ENCODE measurements at places on chromosomes 7 and 10.

GRCh38 chr7:128076196-128076795 lies 45.1 kb upstream of the LRRC4 start:
- no peak for DNase-seq

DNA sequence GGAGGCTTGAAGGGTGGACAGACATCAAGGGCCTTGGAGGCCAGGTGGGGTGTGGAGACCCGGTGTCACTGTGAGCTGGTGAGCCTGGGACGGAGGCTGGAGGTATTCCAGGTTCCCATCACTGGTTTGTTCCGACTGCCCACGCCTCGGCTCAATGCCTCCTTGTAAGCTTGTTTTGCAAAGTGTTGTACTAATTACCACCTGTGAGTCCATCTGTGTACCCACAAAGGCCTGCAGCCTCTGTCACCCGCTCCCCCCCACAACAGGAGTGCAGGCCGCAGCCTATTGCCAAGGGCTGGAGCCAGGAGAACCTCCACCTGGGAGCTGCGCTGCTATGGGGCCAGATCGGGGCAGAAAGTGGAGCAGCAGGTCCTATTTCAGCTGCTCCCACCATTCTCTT lies 521.8 kb upstream of the DPP6 start:
- no peak for DNase-seq

- DNase-seq: no peak
Measured at GRCh38 chr7:79828866-79829265, 305.8 kb upstream of the GNAI1 start.

DNA sequence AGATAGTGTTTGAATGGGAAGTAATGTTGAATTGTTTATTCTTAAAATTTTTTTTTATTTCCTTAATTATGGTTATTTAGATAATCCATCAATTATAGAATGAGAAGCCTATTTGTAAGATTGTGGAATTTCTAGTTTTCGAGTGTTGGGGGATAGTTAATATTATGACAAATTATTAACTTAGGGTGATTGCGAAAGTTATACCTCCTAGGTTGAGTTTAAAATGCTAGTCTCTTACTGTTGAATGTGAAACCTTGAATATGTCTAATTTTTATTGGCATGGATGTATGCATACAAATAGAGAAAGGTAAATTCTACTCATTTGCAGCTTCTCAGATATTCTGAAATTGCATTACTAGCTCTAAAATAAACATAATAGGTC lies 43.2 kb downstream of the BICC1 start:
- DNase-seq: no peak

GRCh38 chr7:21941611-21942141 lies 4.0 kb downstream of the CDCA7L start:
- DNase-seq: peak; percentile 69

DNA sequence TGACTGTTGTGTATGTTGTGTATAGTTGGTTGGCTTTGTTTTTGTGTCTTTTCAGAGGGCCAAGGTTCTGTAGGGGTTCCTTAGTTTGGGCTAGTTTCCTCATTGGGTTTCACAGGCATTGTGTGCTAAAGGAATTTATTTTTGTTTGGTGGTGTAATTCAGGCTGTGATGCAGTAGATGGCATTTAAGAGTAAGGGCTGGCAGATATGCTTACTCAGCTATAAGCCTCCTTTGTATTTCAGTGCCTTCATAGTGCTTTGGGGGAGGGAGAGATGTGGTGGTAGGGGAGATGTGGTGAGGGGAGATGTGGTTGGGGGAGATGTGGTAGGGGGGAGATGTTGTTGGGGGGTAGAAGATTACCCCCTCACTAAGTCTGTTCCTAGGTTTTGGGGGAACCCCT lies 91.7 kb downstream of the SLC25A40 start:
- DNase-seq: no peak

- DNase-seq: peak; percentile 91
Measured at GRCh38 chr7:105277341-105277740, 111.4 kb downstream of the SRPK2 start.

- no peak for DNase-seq
Measured at GRCh38 chr7:10316488-10316887, 657.2 kb upstream of the PHF14 start.

GRCh38 chr10:47076949-47077361 lies 165.7 kb downstream of the PTPN20 start:
- no peak for DNase-seq

DNA sequence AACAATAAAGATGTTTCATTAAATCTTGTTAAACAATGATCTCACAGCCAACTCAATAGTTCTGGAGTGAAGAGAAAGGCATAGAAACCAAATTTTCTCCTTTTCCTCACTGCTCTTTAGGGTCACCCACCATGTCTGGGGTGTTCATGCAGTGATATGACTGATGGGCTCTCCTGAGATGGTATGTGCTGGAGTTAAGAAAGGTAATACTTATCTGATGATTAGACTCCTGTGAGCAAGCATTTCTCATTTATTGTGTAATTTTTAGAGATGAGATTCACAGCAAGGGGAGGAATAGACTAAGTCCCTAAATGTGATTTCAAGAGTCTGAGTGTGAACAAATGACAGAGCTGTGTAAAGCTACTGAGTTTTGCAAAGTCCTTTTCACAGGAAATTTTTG lies 1361.3 kb upstream of the CELF2 start:
- DNase-seq: no peak

- DNase-seq: no peak
Measured at GRCh38 chr7:41879403-41879802, 176.5 kb upstream of the INHBA start.

DNA sequence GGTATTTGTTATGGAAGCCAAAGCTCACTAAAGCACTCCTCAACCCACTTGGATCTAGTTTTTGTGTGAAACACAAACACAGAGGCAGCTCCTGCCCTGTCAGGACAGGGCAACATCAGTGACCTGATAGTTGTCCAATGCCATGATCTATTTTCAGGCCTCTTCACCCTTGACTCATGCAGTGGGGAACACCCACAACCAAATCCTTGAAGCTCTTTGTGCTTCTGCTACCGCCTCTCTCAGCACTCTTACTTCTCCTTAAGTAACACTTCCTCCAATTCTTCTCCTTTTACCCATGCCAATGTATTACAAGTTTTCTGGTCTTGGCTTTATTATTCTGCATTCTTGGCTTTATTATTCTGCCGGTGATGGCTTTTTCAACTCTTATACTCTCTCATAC lies 425.3 kb downstream of the INHBA start:
- DNase-seq: no peak

DNA sequence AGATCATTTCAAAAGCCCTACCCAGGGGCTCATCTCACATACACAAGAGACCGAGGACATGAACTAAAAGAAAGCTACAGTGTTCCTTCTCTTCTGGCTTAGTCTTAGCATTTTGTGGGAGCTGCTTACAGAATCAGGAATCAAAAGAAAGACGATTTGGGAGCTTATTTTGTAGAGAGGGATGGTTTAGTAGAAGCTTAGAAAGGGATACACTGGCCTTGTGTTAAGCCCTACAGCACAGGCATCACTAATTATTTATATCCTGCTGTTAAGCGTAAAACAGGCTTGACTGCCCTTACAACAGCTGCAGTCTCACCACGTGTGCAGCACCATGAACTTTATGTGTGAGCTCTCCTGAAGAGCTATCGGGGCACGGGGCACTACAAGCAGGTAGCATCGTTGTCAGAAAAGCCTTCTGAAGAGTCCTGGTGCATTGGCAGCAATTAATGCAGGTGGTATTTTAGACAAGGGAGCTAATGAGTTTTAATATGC lies 798.3 kb downstream of the NXPH1 start:
- DNase-seq: no peak

DNA sequence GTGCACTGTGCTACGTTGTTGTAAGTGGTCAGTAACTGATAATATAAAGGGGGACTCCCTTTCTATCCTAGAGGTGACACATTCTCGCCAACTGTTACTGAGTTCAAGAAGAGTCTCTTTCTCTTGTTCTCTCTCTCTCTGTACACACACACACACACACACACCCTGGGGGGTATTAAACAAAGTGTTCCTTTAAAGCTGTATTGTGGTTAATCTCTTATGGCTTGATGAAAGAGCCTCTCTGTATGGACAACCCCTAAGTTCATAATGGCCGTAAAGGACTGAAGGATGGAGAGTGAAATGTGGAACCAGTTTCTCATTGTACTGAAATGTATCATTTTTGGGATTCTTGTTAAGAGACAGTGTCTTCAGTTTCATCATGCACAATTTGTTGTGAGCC lies 145.2 kb upstream of the BMPER start:
- DNase-seq: no peak

GRCh38 chr7:2082139-2082998 lies 150.4 kb downstream of the MAD1L1 start:
- no peak for DNase-seq

DNA sequence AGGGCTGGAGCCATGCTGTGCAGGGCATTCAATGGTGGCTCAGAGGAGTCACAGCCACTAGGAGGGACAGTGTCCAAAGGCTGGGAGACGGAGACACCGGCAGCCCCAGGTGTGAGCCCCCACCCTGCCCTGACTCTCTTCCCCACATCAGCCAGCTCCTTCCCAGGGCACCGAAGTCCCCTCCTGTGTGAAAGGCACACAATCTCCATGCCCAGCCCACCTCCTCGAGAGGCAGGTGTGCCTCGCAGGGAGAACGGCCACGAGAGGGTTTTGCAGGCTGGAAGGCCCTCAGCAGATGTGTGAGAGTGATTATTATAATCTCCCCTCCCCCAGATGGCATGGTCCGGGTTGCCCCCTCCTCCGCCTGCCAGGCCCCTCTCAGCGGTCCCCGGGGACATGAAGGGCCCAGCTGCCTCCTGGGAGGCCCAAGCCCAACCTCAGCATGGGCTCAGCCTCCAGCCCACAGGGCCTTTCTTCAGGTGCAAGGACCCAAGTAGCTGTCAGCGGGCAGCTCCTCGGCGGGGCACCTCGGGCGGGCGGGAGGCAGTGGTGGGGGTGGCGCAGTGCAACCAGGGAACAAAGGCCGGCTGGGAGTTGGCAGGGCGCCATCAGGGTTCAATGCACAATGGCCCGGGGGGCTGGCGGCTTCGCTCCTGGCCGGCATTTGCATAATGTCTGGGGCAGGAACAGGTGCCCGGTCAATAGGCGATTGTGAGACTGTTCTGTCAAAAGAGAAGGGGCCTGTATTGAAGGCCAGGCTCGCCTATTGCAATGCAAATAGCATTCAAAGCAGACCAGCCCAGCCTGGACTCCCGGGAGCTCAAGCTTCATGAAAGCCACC lies 155.3 kb upstream of the ZMIZ1 start:
- no peak for DNase-seq

DNA sequence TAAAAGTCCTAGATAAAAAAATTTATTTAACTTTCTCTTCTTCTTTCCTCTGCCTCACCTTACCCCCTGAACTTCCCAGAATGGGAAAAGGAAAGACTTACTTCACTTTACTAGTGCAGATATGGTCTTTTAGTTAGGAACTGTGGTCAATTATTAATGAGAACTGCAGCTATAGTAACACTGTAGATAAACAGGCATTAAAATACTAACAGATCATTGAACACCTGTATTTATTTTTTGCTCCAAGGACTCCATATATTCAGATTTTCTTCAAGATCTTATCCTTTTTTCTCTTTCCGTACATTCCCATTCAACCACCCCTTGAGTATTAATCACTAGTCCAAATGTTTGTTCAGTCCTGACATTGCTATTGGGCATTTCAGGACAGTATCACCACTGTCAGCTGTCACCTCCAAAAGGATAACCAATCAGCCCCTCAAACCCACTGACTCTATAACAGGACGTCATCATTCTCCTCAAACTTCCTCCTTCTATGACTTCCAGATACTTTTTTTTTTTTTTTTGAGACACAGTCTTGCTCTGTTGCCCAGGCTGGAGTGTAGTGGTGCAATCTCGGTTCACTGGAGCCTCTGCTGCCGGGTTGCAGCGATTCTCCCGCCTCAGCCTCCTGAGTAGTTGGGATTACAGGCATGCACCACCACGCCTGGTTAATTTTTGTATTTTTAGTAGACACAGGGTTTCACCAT lies 4.2 kb downstream of the CPVL start:
- DNase-seq: no peak

GRCh38 chr10:110285501-110285900 lies 19.2 kb downstream of the SMNDC1 start:
- DNase-seq: no peak

GRCh38 chr7:80070391-80070790 lies 64.2 kb upstream of the GNAI1 start:
- no peak for DNase-seq

GRCh38 chr7:11313801-11314200 lies 340.1 kb downstream of the PHF14 start:
- no peak for DNase-seq

GRCh38 chr10:92719991-92720830 lies 30.5 kb downstream of the HHEX start:
- no peak for DNase-seq

DNA sequence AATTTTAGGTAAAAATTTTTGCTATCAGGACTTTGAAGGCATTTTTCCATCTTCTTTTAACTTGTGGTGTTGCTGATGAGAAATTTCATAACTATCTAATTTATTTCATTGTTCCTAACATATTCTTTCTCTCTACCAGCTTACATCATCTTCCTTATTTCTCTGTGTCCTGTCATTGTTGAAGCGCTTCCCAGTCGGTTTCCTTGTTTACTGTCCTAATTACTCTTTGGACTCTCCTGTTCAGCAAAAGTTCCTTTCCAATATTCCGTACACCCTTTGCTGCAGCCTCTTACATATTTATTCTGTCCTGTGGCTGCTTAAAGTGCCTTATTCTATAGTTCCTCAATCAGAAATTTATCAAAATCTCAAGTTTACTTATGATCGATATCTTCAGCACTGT lies 609.0 kb upstream of the FZD8 start:
- DNase-seq: no peak

DNA sequence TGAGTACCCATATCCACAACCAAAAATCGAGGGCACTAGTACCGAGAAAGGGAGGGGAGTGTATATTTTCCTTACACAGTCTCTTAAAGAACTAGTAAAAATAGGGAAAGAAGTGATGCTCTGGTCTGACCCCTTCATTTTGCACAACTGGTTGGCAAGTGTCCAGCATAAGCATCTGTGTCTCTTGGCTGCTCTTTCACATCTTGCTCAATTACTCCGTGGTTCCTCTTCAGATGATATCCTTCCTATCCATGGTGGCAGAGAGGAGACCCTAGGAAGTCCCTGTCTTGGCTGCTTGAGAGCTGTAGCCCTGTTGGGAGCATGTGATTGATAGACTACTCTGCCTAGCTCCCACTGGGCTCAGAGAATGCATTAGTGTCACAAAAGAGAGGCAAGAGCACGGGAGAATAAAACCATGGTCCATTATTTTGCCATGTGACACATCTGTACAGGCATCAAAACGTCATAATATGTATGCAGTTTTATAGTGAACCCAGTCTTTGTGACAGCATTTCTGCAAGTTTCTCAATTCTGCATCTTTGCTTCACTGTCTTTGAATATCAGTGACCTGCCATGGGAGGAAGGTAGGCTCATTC lies 111.8 kb upstream of the ANKRD1 start:
- DNase-seq: no peak

- peak; percentile 14 for DNase-seq
Measured at GRCh38 chr10:132294561-132295318, 13.0 kb downstream of the STK32C start.

- DNase-seq: no peak
Measured at GRCh38 chr7:147765301-147765700, 825.3 kb upstream of the C7orf33 start.

GRCh38 chr7:133290041-133290440 lies 37.2 kb downstream of the EXOC4 start:
- DNase-seq: no peak
